ENCODE measurements at places on chromosomes 6 and 20.

- DNase-seq = no peak
Observed at GRCh38 chr6:26629359-26629758, 30.2 kb downstream of the ZNF322 start.

- DNase-seq = no peak
Observed at GRCh38 chr6:125008261-125008703, 46.0 kb downstream of the RNF217 start.

GRCh38 chr6:100768816-100769351 lies 112.2 kb downstream of the ASCC3 start:
- DNase-seq = no peak

DNA sequence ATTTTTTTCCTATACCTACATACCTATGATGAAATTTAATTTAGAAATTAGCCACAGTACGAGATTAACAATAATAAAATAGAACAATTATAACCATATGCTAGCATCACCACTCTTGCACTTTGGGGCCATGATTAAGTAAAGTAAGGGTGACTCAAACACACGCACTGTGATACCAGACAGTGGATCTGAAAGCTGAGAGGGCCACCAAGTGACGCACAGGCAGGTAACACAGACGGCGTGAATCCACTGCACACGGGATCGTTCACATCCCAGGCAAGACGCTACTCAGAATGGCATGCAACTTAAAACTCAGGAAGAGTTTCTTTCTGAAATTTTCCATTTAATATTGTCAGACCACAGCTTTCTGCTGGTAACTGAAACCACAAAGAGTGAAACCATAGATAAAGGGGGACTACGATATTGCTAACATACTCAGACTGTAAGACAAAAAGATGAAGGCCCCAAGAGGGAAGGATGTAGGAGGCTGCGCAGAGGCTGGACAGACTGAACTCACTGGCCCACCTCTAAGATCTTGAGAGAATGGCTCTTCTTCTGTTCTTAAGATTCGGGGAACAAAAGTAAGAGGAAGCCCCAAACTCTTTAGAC lies 17.9 kb downstream of the RRBP1 start:
- no peak for DNase-seq

DNA sequence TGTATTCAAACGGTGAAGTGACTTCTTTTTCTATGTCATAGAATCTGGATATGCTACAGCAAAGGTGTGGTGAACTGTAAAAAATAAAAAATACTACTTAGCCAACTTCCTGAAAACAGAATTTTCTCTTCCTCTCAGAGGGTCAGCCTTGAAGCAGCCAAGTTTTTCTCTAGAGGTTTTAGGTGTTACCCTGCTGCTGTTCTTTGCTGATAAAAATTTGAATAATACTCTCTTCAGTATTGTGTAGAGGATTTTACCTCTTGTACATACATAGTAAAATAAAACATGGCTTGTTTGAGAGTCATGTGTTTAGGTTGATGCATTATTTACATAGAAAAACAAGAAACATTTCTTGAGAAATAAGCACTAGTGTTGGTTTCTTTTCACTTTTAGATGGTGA lies 458.4 kb downstream of the TBC1D32 start:
- no peak for DNase-seq

DNA sequence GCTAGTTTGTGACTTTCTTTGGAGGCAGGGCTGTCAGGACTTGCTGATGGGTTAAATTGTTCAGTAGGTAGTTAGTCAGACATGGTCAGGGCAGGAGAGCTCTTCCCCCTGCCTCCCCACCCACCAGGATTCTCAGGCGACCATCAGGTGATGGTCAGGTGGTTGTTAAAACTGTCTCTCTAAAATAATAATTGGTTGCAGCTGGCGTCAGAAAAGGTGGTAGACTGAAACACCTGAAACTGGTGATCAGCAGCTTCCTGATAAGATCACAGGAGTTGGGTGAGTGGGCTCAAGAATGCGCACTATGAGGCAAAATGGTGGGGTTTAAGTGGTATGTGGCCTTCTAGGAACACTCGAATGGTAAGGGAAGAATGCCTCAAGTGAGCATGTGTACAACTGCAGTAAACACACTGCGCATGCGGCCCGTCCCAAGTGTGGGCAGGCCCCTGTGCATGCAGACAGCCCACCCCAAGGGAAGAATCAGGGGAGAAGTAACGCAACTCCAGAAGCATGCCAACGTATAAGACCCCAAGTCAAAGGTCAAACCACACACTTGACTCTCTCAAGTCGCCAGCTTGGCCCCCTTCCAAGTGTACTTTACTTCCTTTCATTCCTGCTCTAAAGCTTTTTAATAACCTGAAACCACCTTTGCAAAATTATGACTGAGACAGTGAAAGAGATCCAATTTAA lies 7.9 kb upstream of the BLCAP start:
- DNase-seq = no peak

Data from CD4-positive, alpha-beta T cell treated with Interleukin-6 at 100 ng/mL for 8 hours (primary cell).